CD14-positive monocyte (primary cell): ENCODE measurements at places on chromosomes 2 and 18. TPM values are rescaled to one million over a fixed set of nuclear protein-coding genes. Genes with fewer than 3 reads are reported as not detected.

DNA sequence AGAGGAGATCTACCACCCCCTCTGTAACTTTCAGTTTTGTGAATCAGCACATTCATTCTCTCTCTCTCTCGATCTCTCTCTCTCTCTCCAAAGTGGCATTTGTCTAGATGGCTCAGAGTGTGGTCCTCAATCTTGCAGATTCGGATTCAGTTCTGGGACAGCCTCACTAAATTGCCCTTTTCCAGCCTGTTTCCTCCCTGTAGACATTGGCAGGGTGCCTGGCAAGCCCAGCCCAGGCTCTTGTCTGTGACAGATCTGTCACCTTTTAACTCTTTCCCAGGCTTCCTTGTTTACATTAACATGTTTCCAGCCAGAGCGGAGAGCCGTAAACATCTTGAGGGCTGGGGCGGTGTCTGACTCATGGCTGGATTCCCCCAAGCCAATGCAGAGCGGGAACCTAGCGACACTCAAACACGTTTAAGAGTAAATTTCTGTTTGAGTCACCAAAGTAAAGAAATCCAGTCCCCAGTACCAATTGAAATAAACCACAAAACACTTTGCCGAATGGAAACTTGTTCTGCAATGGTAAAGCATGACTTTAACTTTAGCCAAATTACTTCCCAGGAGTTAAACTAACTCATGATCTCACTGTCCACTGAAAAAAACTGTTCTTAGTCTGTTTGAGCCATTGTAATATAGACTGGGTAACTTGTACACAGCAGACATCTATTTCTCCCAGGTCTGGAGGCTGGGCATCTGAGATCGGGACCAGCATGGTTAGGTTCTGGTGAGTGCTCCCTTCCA lies 6.6 kb upstream of the CYP27C1 start:
- DNase-seq = peak; percentile 42

DNA sequence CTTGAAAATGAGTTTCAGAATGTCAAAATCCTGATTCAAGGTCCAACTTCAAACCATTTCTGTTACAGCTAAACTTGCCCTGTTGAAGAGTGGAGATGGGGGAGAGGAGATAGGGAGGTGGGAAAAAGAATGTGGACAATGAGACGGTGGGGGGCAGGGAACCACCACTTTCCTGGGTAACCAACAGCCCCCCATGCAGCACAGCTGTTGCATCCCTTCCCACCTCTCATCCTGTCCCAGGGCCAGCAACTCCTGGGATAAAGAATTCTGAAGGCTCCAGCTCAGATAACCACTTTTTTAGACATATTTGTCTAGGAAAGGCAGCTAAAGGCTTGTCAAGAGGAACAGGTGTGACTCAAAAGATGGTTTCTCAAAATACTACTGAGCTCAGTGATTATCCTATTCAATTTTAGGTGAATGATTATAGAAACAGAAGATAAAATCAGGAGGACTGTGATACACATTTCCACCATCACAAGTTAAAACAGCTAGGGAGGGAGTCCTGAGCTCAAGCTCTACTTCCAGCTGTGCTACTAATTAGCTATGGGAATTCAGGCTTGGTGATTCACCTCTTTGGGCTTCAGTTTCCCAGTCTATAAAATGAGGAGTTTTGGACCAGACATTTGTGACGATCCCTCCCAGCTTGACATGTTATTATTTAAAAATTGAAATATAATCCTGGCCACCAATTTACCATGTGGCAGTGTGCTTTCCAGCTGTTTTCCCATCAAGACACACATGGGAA lies 36.3 kb downstream of the HDHD2 start:
- DNase-seq = no peak

GRCh38 chr2:66362701-66363100 lies 72.2 kb upstream of the MEIS1 start:
- DNase-seq = no peak

DNA sequence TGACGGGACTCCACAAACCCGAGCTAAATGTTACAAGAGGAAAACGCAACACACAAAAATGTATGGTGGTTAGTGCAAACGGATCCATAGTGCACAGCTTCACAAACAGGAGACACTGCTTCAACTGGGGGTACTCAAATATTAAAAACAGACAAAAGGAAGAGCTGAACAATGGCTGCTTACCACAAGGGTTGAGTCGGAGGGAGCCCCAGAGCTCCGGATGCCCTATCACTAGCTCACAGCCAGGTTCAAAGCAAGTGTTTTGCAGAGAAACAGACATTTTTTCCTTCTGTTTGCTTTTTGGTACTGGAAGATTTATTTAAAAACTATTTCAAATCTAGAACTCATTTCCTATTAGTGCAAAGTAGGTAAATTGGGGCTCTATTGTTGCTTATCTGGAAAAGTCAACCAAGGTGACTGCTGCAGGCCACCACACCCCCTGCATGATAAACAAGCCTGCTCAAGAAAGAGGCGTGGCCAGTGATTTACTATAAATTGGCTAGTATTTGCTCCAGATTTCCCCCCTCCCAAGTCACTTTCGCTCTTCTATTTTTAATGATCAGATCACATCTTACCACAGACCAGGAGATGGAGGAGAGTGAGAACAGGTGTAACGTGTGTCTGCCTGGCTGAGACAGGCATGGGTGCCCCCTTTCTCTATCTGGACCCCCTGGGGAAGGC lies 46.5 kb downstream of the ZAP70 start:
- DNase-seq = no peak

DNA sequence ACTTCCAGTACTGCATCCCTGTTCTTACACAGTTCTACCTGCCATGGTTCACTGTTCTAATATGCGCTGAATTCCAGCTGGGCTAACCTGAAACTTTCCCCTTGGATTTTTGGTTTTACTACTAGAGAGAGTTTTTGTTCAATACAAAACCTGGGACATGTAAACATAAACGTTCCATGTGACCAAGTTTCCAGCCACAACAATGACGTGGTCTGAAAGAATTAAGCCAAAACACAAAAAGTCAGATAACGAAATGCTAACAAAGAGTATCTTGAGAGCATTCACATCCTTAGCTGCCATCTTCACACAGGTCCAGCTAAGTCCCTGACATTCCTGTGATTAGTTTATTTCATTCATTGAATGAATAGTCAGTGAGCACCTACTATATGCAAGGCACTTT lies 467.0 kb upstream of the PKDCC start:
- DNase-seq = no peak

DNA sequence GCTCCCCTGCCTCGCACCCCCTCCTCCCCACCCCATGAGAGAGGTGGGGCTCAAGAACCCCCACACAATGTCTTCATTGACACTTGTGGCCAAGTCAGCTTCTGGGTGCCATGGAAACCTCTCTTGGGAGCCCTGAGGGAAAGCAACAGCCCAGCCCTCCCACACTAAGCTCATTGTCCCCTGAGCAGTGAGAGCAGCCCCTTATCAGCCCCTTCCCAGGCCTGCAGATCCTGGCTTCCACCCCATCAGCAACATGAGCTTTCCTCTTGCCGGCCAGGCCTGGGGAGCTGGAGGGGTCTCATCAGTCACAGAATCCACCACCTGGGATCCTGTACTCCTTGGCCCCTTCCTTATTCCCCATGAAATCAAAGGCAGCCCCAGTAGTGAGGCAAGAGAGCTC lies 107.8 kb upstream of the ST3GAL5 start:
- no peak for DNase-seq

DNA sequence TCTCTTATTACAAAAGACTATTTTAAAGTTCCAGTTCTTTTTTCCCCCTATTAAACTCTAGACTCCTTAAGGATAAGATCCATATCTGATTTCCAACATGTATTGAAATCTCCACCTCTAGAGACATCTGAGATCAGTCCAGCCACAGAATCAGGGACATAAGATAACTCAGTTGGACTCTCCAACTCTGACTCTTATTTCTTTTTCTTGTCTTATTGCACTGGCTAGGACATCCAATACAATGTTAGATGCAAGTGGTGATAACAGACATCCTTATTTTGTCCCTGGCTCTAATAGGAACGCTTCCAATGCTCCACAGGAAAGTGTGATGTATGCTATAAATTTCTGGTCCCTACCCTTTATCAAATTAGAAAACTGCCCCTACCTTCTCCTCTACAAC lies 158.1 kb downstream of the TNS1 start:
- no peak for DNase-seq

- DNase-seq = no peak
Measured at GRCh38 chr2:177740700-177741099, 331.9 kb downstream of the PDE11A start.

- DNase-seq = no peak
Measured at GRCh38 chr2:212777020-212777491, 238.5 kb upstream of the ERBB4 start.

GRCh38 chr2:181420259-181421130 lies 36.7 kb upstream of the ITGA4 start:
- DNase-seq = no peak

DNA sequence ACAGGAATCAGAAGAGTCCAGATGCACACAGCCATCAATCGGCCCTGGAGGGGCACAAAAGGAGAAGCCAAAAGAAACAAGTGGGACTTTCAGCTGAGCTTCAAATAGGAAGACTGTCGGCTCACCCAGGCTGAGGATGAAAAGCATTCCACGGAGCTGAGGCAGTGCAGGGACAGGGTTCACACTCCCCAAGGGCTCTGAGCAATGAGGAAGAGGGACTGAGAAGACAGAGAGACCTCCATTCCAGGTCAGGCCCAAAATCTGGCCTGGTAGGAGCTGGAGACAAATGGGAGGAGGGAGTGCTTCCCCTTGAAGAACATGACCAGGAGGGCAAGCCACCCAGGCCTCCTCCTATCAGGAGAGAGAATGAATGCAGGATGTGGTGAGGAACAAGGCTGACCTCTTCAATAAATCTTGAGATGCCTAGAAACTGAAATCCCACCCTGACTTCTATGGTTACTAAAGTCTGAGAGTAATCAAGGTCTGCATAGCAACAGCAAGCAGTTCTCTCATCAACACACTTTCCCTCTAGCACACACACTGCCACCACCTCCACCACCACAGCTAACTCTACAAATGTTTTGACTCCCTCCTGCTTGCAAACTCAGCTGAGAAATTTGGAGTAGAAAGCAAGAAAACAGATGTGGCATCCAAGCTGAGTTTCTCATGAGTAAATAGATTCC lies 434.4 kb downstream of the TNS1 start:
- DNase-seq = no peak

DNA sequence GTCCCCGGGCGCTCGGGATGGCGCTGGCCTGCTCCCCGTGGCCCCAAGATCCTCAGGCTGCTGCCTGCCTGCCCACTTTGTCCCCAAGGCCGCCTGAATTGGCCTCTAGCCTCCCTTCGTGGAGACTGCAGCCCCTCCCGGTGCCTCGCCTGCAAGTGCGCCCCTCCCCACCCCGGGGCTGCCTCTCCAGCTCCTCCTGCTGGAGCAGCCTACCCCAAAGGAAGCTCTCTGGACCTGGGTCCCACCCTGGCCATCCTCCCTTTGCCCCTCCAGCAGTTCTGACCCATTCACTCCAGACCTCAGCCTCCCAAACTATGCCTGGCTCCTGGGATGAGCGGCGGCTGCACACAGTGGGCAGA lies 6.2 kb downstream of the ESPNL start:
- DNase-seq = no peak

DNA sequence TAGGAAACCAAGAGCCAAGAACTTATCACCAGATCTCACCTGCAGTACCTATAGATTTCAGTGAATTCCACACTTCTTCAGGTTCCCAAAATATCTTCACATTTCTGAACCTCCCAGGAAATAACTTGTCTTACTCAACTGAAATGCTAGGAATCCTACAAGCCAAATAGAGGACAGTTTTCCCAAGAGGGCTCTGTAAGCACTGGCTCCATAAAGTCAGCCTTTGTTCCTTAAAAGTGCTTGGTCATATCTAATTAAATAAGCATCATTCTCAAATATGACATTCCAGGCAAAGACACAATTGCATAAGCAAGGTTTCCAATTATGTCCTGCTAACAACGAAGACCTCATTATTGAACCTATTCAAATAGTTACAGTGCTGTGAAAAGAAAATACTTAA lies 154.6 kb upstream of the MGAT5 start:
- no peak for DNase-seq

DNA sequence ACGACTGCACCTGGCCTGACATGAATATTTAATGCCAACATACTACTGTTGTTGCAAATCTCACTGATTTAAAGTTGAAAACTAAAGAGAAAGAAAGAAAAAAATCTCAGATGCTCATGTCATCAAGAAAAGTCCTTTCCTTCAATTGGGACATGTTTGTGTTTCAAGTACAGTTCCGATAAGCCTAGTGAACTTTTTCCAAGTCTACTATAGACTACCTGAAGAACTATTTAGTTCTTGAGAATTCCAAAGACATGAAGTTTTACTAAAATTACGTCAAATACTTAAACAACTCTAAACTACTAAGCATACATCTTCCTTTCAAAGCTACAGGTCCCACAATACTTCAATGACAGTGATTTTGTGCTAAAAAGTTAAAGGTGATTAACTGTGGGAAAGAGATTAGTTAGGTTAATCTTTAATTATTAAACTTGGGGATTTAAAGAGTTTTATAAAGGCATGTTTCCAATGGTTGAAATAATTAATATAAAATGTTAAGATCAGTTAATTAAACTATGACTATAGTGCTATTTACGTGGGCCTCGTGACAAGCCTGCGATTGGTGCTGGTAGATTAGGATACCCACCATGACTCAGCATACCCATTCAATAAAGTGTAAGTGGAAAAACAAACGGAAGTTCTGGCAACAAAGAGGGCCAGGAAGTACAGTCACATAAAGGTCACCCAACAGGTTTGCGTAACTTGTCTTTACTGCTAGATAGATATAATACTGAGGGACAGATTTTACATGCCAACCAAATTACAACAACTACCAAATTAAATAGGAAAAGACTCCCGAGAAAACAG lies 55.5 kb downstream of the SEPTIN10 start:
- DNase-seq = peak; percentile 55

GRCh38 chr18:49662506-49662905 lies 100.6 kb downstream of the LIPG start:
- DNase-seq = no peak

DNA sequence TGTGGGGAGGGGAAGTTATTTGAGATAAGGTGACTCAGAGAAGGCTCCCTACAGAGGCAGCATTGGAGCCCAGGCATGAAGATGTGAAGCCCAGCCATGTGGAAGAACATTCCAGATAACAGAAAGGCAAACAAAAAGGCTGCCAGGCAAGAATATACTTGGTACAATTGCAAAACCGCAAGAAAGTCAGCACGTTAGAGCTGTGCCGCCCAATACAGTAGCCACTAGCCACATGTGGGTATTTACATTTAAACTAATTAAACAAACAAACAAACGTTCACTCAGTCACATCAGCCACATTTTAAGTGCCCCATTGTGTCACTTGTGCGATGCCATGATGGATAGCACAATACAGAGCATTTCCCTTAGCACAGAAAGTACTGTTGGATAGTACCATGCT lies 179.6 kb downstream of the SATB2 start:
- no peak for DNase-seq

The IL1RN gene
- 71.1 and 89.9 TPM in 2 replicates for polyA plus RNA-seq

The FHL2 gene
- 0.03 TPM for polyA plus RNA-seq

The GTF2A1L gene
- not detected for polyA plus RNA-seq

The EGR4 gene
- 0.06 and 0.15 TPM in 2 replicates for polyA plus RNA-seq

The PRKAG3 gene
- not detected in 2 replicates for polyA plus RNA-seq

The SYT4 gene
- not detected for polyA plus RNA-seq

The DNAJC5G gene
- polyA plus RNA-seq = not detected

The UPP2 gene
- not detected for polyA plus RNA-seq

The NOL4 gene
- not detected for polyA plus RNA-seq

The ATOH8 gene
- 3.9 and 4.5 TPM in 2 replicates for polyA plus RNA-seq

The HOXD11 gene
- not detected for polyA plus RNA-seq

The MALT1 gene
- 23.8 TPM for polyA plus RNA-seq
